ENCODE measurements at places on chromosomes 11 and 22.
A peak's percentile ranks its signal among the peaks of the same experiment; 100 is the strongest.

DNA sequence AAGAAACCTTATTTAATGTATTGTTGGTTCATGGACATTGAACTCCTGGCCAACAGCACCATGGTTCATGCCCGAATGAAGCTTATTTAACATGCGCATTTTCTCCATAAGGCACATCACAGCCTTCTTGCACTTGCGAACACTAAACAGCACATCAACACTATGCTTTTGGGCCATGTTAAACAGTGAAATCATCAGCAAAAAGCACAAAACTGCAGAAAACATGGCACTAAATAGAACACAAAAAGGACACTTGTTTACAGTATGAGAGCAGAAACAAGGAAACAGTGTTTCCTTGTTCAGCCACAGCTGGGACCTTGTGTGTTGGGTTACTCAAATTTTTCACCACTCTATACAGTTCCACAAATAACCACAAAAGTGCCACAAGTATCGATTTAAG is 122.3 kb downstream of the MSANTD4 start:
- DNase-seq, result no peak

DNA sequence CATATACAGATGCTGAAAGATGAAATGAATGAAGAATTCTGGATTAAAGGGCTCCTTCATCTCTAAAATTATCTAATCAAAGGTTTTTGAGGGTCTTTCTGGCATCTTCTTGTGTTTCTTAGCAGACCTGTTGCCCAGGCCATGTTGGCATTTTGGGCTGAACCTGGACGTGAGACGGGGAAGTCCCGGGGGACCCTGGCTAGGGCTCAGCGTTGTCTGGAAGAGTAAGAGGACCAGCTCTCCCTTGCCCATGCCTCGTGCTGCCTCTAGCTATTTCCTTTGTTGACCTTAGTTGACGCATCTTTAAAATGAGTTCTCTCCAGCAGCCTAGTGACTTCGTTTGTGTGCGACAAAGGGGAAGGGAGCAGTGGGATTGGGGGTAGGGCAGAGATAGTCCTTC is 152.2 kb downstream of the ST3GAL4 start:
- no peak for DNase-seq

- peak; percentile 46 for DNase-seq
These were observed at the start of gene PPP6R3 for GRCh38 chr11:68460741-68461574. Gene PPP6R3 (plus strand): TSS chr11:68460752. CDS start chr11:68537665, 76,913 bp downstream.

- DNase-seq, result no peak
These were observed 27.1 kb downstream of the SDHD start for GRCh38 chr11:112113539-112114457.

DNA sequence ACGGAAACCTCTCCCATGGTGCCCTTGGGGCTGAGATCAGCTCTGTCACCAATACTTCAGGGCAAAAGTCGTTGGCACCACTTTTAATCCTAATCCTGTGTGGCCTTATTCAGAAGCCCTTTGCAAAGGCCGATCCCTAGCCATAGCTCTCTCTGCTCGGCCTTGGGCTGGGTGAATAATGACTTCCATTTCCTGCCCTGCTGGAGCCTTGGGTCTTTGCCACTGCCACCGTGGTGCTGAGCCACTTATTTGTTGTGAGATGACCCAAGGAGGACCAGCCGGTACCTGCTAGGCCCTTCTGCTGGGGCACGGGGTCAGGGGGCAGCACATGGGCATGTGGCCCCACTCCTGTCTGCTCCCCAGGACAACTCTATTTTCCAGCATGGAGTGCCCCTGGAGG is 188.2 kb downstream of the ST3GAL4 start:
- DNase-seq, result no peak

- DNase-seq, result no peak
These were observed 6.6 kb upstream of the SNX32 start for GRCh38 chr11:65826984-65827735.

- DNase-seq, result no peak
These were observed 33.0 kb downstream of the PPP6R2 start for GRCh38 chr22:50376085-50376651.

GRCh38 chr11:65637794-65638419 is at the start of gene SIPA1:
Gene SIPA1 (plus strand): TSS chr11:65638101. CDS start chr11:65640922, 2,821 bp downstream.
- DNase-seq, result peak; percentile 35

DNA sequence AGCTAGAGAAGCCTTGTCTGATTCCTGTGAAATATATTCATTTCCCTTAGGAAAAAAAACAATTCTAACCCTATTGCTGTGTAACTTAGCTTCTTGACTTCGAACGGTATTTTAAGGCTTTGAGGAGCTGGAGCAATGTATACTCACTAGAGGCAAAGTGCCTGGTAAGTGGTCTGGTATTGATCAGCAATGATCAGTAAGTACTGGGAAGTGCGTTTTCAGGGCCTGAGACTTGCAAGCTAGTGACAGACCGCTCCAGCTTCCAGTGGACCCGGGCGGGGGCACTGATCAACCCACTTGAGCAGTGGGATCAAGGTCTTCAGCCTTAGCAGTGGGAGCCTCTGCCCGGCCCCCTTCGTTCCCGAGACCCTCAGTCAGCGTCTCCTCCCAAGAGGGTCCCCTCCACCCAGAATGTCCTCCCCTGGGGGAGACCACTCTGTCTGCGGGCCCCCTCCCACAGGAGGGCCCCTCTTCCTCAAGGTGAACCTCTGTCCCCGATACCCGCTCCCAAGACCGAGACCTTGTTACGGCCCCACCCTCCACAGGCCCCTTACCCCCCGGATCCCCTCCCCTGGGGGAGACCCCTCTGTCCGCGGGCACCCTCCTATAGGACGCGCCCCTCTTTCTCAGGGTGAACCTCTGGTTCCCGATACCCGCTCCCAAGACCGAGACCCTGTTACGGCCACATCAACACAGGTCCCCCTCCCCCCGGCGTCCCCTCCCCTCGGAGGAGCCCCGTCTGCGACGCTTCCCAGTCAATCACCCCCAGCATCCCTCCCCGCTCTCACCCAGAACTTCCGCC is 452 bp upstream of the ATXN10 start:
- DNase-seq, result peak; percentile 23

DNA sequence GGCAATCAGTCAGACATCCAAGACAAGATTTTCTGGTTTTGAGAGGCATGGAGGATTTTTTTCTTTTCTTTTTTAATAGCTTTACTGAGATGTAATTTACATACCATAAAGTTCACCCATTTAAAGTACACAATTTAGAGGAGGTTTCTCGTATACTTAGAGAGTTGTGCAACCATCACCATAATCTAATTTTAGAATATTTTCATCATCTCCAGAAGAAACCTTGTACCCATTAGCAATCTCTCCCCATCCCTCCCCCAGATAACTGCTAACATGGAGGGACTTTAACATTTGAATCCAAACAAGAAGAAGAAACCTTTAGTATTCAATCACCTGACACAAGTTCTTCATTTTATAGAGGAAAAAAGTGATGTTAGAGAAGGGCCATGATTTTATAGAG is 83.6 kb downstream of the CLPB start:
- DNase-seq, result no peak

GRCh38 chr11:82867495-82868082 is 32.6 kb downstream of the PRCP start:
- DNase-seq, result no peak

DNA sequence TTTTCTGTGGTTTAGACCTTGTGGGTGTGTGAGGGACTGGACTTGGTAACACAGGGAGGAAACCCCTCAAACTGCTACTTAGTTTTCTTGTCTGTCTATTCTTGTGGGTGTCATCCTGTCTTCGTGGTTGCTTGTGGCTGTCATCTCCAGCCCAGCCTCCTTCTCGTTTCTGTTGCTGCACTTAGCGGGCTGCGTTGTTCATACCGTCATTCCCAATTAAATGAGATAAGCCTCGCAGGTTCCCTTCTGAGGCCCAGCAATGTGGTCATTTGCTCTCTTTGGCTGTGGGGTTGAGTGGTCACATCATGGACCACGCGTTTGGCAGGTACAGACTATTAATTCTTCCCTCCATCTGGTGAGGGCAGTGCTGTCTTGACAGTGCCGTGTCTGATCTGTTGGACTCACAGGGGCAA is 18.8 kb downstream of the PANX1 start:
- no peak for DNase-seq

- no peak for DNase-seq
These were observed 49.8 kb upstream of the CYP2D6 start for GRCh38 chr22:42180349-42180842.

- DNase-seq, result no peak
These were observed 11.0 kb downstream of the CRELD2 start for GRCh38 chr22:49929211-49929979.
